ENCODE measurements at places on chromosomes 11 and 22.

DNA sequence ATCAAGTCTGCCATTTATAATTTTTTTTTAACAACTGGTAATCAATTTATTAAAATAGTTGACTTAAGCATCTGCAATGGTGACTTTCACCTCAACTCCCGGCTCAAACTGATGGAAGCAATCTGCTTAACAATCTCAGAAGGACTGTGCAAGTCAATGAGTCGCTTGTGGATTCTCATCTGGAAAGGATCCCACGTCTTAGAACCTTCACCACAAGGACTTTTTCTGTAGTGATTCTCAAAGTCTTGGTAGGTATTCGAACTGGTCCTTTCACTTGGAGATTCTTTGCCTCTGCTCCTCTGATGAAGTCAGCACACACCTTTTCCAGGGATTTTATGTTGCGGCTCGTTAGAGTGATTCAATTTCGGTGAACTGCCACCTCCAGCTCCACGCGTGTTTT, 7.3 kb downstream of the RSF1 start:
- DNase-seq = no peak

GRCh38 chr11:72851726-72852125, 37.5 kb downstream of the ATG16L2 start:
- no peak for DNase-seq

- DNase-seq = peak; percentile 89
These were observed 87.3 kb downstream of the SIK3 start for GRCh38 chr11:117010808-117011540.

- no peak for DNase-seq
These were observed 140.3 kb downstream of the CADM1 start for GRCh38 chr11:115363921-115364320.

- DNase-seq = peak; percentile 5
These were observed 84.0 kb upstream of the RCN1 start for GRCh38 chr11:32006799-32007388.

GRCh38 chr22:20989323-20990138, 7.4 kb downstream of the LZTR1 start:
- DNase-seq = no peak

GRCh38 chr11:7060868-7061267, 27.9 kb upstream of the RBMXL2 start:
- DNase-seq = peak; percentile 9

Measured in AG04449 (cell line).